ENCODE measurements at places on chromosomes 4 and X. TPM values are rescaled to one million over a fixed set of nuclear protein-coding genes. Genes with fewer than 3 reads are reported as not detected.

The RHOXF2 gene
- not detected for total RNA-seq

The UGT2B17 gene
- not detected for total RNA-seq

- peaks cover 13% of the 10 kb centered on the region for H3K36me3 ChIP-seq
- no peaks in the 10 kb centered on the region for H3K27me3 ChIP-seq
- peaks cover 92% of the 10 kb centered on the region for H3K4me1 ChIP-seq
- peak overlapping the region; percentile 73 for H3K27ac ChIP-seq
- DNase-seq, result no peak
- no peak overlapping the region for H3K4me3 ChIP-seq
Measured at GRCh38 chr4:184643731-184644130, 5.5 kb downstream of the CASP3 start.

The TEC gene
- 2.8 TPM for total RNA-seq

The CT45A3 gene
- total RNA-seq, result not detected

- DNase-seq, result no peak
- no peaks in the 10 kb centered on the region for H3K4me1 ChIP-seq
- no peaks in the 10 kb centered on the region for H3K27me3 ChIP-seq
- no peaks in the 10 kb centered on the region for H3K36me3 ChIP-seq
Measured at GRCh38 chr4:107129076-107129475, 93.0 kb upstream of the DKK2 start.

DNA sequence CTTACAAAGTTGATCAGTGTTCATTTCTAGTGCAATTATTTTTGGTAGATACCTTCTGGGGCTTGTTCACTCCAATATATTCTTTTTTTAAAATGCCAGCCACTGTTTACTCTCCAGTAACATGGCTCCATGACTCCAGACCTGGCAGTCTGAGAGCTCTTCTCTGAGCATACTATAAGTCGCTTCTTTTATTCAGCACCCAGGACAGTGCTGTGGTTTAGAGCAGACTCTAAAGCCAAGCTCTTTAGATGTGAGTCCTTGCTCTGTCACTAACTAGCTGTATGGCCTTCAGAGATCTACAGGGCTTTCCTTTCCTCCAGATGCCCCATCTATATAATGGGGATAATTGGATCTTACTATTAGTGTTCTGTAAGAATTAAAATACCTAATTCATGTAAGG is 200.2 kb upstream of the FAM241A start:
- DNase-seq, result no peak
- no peaks in the 10 kb centered on the region for H3K36me3 ChIP-seq
- H3K27ac ChIP-seq, result no peak overlapping the region
- H3K27me3 ChIP-seq, result no peaks in the 10 kb centered on the region
- H3K4me1 ChIP-seq, result no peaks in the 10 kb centered on the region

The BEX2 gene
- total RNA-seq, result not detected

DNA sequence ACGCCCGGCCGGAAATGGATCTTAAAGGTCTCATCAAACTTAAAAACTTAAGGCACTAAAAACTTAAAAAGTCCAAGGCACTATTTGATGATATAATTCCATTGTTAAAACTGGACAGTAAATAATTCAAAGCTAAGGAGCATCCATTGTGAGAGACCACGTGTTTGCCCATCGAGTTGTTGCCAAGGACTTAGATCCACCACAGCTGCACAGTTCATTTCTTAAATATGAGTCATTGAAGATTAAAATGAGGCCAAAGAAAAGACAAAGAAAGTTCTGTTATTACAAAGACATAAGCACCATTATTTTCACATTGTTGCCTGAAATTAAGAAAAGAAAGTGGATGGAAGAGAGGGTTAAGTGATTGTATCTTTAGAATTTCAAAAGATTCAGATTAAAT is 411.5 kb upstream of the FTHL17 start:
- H3K27me3 ChIP-seq, result no peaks in the 10 kb centered on the region
- no peaks in the 10 kb centered on the region for H3K4me1 ChIP-seq
- H3K4me3 ChIP-seq, result no peak overlapping the region
- no peak overlapping the region for H3K27ac ChIP-seq
- DNase-seq, result no peak

GRCh38 chr4:183173580-183174526 is 74.8 kb downstream of the WWC2 start:
- H3K4me1 ChIP-seq, result peaks cover 79% of the 10 kb centered on the region
- H3K36me3 ChIP-seq, result no peaks in the 10 kb centered on the region
- no peak overlapping the region for H3K27ac ChIP-seq

The ESX1 gene
- total RNA-seq, result not detected

The WNK3 gene
- 0.39 TPM for total RNA-seq

GRCh38 chr4:184283659-184284335 is 66.1 kb upstream of the ENPP6 start:
- DNase-seq, result no peak
- peak overlapping the region; percentile 17 for H3K4me3 ChIP-seq
- no peaks in the 10 kb centered on the region for H3K36me3 ChIP-seq
- H3K4me1 ChIP-seq, result peaks cover 26% of the 10 kb centered on the region
- H3K27me3 ChIP-seq, result no peaks in the 10 kb centered on the region

- no peak overlapping the region for H3K4me3 ChIP-seq
- no peaks in the 10 kb centered on the region for H3K27me3 ChIP-seq
- peaks cover 4% of the 10 kb centered on the region for H3K4me1 ChIP-seq
Measured at GRCh38 chr4:149708513-149709130, 107.0 kb downstream of the IQCM start.

DNA sequence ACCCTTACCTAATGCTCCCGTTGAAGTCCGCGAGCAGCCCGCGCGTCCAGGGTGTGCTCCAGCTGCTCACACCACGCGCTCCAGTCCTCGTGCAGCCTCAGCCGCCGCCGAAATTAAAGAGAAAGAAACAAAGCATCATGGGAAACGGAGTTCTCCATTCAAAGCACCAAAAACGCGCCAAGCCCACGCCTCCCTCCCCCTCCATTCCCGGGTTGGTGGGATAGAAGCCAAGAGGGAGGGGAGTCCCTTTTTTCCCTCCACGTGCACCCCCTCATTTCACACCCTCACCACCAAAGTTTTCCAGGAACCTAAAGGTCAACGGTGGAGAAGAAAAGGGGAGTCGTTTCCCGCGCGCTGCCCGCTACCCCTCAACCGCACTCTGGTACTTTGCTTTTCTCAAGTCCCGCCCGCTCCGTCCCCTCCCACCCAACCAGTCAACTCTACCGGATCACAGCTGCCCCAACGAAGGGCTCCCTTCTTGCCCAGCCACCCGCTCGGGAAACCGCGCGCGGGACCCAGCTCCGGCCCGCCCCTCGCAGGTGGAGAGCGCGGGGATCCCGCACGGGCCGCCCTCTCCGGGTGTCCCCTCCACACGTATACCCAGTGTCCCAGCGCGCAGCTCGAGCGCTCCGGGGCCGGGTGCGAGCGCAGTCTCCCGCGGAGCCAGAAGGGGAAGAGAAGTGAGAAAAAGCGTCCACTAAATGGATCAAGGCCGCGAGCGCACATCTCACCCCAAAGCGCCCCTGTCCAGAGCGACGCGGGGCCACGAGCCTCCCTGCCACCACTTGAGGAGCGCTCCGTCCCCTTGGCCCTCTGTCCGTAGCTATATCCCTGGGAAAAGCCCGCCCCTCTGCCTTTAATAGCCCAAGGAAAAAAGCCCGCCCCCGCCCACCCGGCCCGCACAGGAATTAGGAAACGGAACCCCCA is 65.1 kb upstream of the CCDC160 start:
- H3K36me3 ChIP-seq, result no peaks in the 10 kb centered on the region
- H3K27ac ChIP-seq, result no peak overlapping the region
- no peaks in the 10 kb centered on the region for H3K4me1 ChIP-seq
- peak; percentile 13 for DNase-seq
- peak overlapping the region; percentile 39 for H3K4me3 ChIP-seq

DNA sequence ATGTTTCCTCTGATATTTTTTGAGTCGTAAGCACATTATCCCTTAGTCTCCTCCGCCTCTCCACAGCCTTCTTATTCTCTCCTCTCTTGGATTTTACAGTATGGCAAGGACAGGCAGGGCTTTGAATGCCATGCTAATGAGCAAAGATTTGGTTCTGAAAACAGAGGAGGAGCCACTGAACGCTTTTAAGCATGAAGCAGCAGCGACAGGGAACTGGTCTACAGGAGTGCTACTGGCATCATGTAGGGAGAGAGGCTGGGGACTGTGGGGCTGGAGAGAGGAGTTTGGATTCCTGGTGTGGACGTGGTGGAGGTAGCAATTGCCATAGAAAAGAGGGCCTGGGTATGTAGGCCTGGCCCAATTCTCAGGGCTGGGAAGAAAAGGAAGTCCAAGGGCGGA is 4.6 kb upstream of the CD99L2 start:
- no peak overlapping the region for H3K27ac ChIP-seq
- H3K4me3 ChIP-seq, result no peak overlapping the region
- no peaks in the 10 kb centered on the region for H3K27me3 ChIP-seq
- H3K4me1 ChIP-seq, result no peaks in the 10 kb centered on the region
- no peaks in the 10 kb centered on the region for H3K36me3 ChIP-seq

DNA sequence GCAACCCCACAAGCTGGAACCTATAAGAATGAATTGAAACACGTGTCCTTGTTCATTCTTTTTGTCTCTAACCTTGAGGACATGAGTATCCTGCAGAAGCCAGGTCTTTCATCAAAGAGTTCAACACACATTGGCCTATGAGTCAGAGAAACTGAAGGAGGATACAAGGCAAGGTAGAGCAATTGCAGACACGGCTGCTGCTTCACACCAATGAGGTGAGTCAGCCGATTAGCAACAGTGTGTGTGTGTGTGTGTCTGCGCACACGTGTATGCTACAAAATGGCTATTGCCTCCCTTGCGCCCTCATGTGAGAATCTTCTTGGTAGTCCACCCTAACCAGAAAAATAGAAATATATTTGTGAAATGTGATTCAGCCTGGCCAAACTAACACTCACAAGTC is 1477.7 kb upstream of the IGFBP7 start:
- no peak overlapping the region for H3K27ac ChIP-seq
- H3K4me1 ChIP-seq, result no peaks in the 10 kb centered on the region
- no peak overlapping the region for H3K4me3 ChIP-seq
- no peaks in the 10 kb centered on the region for H3K27me3 ChIP-seq
- DNase-seq, result no peak

- no peaks in the 10 kb centered on the region for H3K36me3 ChIP-seq
- no peaks in the 10 kb centered on the region for H3K27me3 ChIP-seq
- no peak overlapping the region for H3K27ac ChIP-seq
- H3K4me3 ChIP-seq, result no peak overlapping the region
- H3K4me1 ChIP-seq, result peaks cover 95% of the 10 kb centered on the region
Measured at GRCh38 chr4:143397887-143398286, 61.2 kb downstream of the GAB1 start.

DNA sequence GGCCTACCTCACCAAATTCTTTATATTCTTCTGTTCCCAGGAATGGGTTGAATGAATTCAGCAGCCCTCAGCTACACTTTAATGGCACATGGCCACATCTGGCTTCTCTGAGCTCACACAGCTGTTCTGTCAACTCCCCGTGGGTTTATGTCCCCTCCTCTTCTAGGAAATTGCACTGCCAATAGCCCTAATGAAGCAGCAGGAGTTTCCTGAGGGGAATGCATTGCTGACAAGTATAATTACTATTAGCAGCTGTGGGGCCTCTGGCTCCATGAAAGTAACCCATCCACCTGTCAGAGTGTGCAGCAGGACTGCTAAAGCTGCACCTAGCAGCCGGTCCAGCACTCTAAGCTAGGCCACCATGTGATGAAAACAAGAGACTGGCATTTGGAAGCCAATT is 50.3 kb downstream of the FTHL17 start:
- no peak overlapping the region for H3K4me3 ChIP-seq
- DNase-seq, result no peak
- H3K36me3 ChIP-seq, result no peaks in the 10 kb centered on the region
- no peaks in the 10 kb centered on the region for H3K27me3 ChIP-seq
- H3K27ac ChIP-seq, result no peak overlapping the region

- H3K36me3 ChIP-seq, result no peaks in the 10 kb centered on the region
- H3K4me1 ChIP-seq, result no peaks in the 10 kb centered on the region
- no peak overlapping the region for H3K27ac ChIP-seq
- no peaks in the 10 kb centered on the region for H3K27me3 ChIP-seq
- no peak for DNase-seq
Measured at GRCh38 chr4:64581422-64581821, 172.2 kb upstream of the TECRL start.

GRCh38 chrX:34849371-34849770 is 93.2 kb upstream of the FAM47B start:
- no peak for DNase-seq
- no peaks in the 10 kb centered on the region for H3K4me1 ChIP-seq
- H3K27ac ChIP-seq, result no peak overlapping the region
- H3K36me3 ChIP-seq, result no peaks in the 10 kb centered on the region
- H3K27me3 ChIP-seq, result no peaks in the 10 kb centered on the region

The NWD2 gene
- not detected for total RNA-seq

DNA sequence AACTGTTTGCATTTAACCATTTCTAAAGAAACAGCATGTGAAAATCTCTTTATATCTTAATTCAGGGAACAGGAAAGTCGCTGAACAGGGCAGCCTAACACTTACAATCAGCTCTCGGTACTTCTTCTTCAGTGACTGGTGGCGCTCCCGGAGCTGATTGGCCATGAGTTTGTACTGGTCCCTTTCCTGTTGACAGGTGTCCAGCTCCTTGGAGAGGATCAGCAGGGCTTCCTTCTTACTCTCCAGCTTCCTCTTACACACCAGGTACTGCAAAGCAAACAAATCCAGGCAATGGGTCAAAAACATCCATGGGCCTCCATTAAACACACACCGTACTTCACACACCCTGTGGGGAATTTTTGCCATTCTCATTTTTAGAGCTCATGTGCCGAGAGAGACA is 36.4 kb downstream of the CCDC149 start:
- H3K4me3 ChIP-seq, result no peak overlapping the region
- DNase-seq, result no peak
- H3K27me3 ChIP-seq, result no peaks in the 10 kb centered on the region

The PCDH19 gene
- total RNA-seq, result 0.43 TPM

DNA sequence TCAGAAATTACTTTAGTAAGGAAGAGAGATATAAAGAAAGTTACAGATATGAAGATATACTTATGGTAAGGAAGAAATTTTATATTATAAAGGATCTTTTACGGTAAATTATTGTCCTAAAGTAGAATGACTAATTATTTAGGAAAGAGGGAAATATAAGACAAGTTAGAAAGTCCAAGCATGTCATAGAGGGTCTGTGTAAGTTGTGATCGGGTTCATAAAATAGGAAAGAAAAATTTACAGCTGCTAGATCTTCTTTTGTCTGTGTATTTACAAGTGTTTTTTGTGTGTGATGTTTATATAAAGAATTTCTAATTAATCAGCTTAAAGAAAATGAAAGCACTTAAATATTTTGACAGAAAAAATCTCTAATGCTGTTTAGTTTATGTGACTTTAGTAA is 1054.9 kb upstream of the DIAPH2 start:
- H3K27ac ChIP-seq, result no peak overlapping the region
- H3K4me3 ChIP-seq, result no peak overlapping the region
- DNase-seq, result no peak
- H3K4me1 ChIP-seq, result no peaks in the 10 kb centered on the region
- no peaks in the 10 kb centered on the region for H3K27me3 ChIP-seq
- no peaks in the 10 kb centered on the region for H3K36me3 ChIP-seq

DNA sequence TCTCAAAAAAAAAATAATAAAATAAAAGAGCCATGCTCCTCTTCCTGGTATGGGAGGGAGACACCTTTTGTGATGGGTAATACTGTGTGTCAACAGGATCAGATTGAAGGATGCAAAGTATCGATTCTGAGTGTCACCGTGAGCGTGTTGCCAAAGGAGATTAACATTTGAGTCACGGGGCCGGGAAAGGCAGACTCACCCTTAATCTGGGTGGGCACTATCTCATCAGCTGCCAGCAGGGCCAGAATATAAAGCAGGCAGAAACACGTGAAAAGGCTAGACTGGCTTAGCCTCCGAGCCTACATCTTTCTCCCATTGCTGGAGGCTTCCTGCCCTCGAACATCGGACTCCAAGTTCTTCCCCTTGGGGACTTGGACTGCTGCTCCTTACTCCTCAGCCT is 95.4 kb downstream of the SHOX start:
- no peaks in the 10 kb centered on the region for H3K36me3 ChIP-seq
- DNase-seq, result no peak
- H3K4me1 ChIP-seq, result no peaks in the 10 kb centered on the region
- H3K27me3 ChIP-seq, result no peaks in the 10 kb centered on the region

The TCEAL7 gene
- total RNA-seq, result 4.5 TPM

The FGF5 gene
- total RNA-seq, result 0.57 TPM
